ENCODE measurements at places on chromosomes 12 and 14.

DNA sequence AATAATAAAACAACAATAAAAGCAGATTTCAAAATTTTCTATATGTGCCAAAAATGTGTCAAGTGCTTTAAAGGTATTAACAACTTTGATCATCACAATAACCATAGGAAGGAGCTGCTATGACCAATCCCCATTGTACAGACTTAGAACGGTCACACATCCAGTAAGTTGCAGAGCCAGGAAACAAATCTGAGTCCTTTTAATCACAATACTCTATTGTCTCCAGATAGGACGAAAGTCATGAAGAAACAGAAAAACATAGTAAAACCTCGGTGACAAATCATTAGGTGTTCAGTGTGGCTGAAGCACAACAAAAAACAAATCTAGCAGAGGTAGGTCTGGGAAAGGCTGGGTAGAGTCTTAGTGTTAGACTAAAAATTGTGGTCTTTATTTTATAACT is 178.8 kb downstream of the GRIP1 start:
- DNase-seq, result no peak
- H3K27me3 ChIP-seq, result no peaks in the 10 kb centered on the region
- no peak overlapping the region for H3K4me3 ChIP-seq

GRCh38 chr12:46371718-46372543 is 642 bp downstream of the SLC38A2 start:
- H3K27ac ChIP-seq, result peak overlapping the region; percentile 98
- H3K4me3 ChIP-seq, result peak overlapping the region; percentile 92
- peaks cover 41% of the 10 kb centered on the region for H3K4me1 ChIP-seq
- no peaks in the 10 kb centered on the region for H3K27me3 ChIP-seq
- peaks cover 43% of the 10 kb centered on the region for H3K36me3 ChIP-seq

DNA sequence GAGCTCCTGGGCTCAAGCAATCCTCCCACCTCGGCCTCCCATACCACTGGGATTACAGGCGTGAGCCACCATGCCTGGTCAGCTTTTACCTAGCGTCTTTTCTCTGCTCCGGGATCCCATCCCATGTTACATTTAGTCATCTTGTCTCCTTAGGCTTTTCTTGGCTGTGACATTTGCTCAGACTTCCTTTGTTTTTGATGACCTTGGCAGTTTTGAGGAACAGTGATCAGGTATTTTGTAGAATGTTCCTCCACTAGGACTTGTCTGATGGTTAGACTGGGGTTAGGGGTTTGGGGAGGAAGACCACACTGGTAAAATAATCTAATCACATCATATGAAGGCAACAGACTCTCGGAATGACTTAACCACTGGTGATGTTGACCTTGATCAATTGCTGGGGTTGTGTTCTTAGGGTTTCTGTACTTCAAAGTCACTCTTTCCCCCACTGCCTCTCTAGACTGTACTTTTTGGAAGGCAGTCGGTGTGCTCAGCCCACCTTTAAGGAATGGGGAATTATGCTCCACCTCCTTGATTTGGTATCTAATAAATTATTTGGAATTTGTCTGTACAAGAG is 48.4 kb downstream of the RIN3 start:
- H3K27me3 ChIP-seq, result no peaks in the 10 kb centered on the region
- H3K27ac ChIP-seq, result no peak overlapping the region
- H3K4me3 ChIP-seq, result no peak overlapping the region
- DNase-seq, result no peak
- H3K36me3 ChIP-seq, result peaks cover 22% of the 10 kb centered on the region

DNA sequence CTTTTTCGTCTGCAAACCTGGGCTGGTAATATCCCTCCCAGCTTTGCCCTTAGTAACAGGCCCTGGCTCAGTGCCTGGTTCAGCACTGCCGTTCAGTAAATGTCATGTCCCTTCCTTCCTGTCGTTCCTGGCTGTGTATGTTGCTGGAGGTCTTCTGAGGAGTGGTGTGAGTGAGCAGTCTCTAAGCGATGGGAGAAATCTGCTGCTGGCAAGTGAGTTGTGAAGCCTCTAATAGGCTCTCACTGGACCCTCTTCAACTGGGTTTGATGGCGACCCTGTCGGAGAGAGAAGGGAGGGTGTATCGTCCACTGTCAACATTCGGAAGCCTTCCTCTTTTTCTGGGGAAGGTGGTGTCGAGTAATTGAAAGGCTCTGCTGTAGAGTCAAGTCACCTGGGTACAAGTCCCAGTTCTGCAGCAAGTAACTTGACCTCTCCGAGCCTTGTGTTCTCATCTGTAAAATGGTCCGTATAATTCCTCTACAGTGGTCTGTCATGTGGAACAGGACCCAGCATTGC is 62.8 kb downstream of the HRK start:
- peak overlapping the region; percentile 84 for H3K4me3 ChIP-seq
- H3K36me3 ChIP-seq, result no peaks in the 10 kb centered on the region
- H3K27me3 ChIP-seq, result no peaks in the 10 kb centered on the region
- H3K27ac ChIP-seq, result peak overlapping the region; percentile 94
- DNase-seq, result no peak

DNA sequence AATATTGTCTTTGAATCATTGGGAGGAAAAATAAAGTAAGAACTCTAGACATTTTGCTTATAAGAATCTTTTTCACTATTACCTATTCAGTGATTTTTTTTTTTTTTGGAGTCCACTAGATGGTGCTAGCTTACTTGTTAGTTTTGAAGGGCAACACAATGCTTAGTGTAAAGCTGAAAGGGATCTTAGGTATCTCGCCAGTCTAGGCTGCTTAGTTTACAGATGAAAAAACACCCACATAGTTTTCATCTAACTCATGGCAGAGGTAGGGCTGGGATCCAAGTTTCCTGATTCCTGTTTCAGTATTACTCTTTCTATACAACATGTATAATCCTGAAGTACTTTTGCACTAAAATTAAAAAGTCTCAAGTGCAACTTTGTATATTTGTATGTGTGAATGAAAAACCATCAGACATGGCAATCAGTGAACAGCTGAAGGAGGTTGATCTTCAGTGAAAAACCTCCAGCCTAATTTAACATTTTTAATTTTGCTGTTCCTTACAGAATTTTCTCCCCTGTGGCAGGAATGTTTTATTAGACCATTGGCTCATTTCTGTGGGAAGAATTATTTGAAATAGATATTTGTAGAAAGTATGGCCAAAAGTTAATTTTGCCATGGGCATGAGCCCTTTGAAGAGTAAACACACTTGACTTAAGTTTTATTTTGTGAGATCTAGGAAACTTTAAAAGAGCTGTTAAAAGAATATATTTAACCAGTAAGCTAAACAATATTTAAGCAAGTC is 40.7 kb downstream of the LRRIQ1 start:
- H3K36me3 ChIP-seq, result no peaks in the 10 kb centered on the region
- H3K27ac ChIP-seq, result no peak overlapping the region
- DNase-seq, result no peak
- H3K4me1 ChIP-seq, result no peaks in the 10 kb centered on the region
- H3K27me3 ChIP-seq, result no peaks in the 10 kb centered on the region

- peaks cover 73% of the 10 kb centered on the region for H3K4me1 ChIP-seq
- peak overlapping the region; percentile 91 for H3K27ac ChIP-seq
- DNase-seq, result peak; percentile 76
- H3K36me3 ChIP-seq, result no peaks in the 10 kb centered on the region
Measured at GRCh38 chr14:104973385-104974145, 4.6 kb downstream of the AHNAK2 start.

- H3K4me3 ChIP-seq, result no peak overlapping the region
- H3K27ac ChIP-seq, result no peak overlapping the region
- peaks cover 9% of the 10 kb centered on the region for H3K36me3 ChIP-seq
- no peaks in the 10 kb centered on the region for H3K4me1 ChIP-seq
- no peaks in the 10 kb centered on the region for H3K27me3 ChIP-seq
Measured at GRCh38 chr12:45827974-45828373, 98.5 kb downstream of the ARID2 start.

DNA sequence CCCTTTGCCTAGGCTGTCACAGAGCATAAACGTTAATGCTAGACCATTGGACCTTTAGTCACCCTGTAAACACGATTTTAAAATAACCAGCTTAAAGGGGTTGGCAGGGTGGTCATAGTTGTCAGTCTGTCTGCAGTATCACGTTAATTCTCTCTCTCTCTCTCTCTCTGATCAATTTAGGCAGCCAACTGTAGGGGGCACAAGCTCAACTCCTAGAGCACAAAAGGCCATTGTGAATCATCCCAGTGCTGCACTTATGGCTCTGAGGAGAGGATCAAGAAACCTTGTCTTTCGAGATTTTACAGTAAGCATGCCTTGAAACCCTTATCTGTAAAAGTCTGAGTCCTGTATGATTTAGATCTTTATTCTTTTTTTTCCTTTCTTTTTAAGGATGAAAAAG is 97.1 kb downstream of the SCAF11 start:
- no peak for DNase-seq
- no peak overlapping the region for H3K27ac ChIP-seq
- peaks cover 63% of the 10 kb centered on the region for H3K36me3 ChIP-seq
- no peaks in the 10 kb centered on the region for H3K4me1 ChIP-seq

- no peaks in the 10 kb centered on the region for H3K27me3 ChIP-seq
- peaks cover 89% of the 10 kb centered on the region for H3K36me3 ChIP-seq
- no peaks in the 10 kb centered on the region for H3K4me1 ChIP-seq
- no peak for DNase-seq
Measured at GRCh38 chr12:104095289-104095688, 31.0 kb downstream of the HCFC2 start.

- DNase-seq, result no peak
- no peak overlapping the region for H3K4me3 ChIP-seq
- peaks cover 7% of the 10 kb centered on the region for H3K36me3 ChIP-seq
Measured at GRCh38 chr12:125092872-125093680, 27.8 kb downstream of the AACS start.

DNA sequence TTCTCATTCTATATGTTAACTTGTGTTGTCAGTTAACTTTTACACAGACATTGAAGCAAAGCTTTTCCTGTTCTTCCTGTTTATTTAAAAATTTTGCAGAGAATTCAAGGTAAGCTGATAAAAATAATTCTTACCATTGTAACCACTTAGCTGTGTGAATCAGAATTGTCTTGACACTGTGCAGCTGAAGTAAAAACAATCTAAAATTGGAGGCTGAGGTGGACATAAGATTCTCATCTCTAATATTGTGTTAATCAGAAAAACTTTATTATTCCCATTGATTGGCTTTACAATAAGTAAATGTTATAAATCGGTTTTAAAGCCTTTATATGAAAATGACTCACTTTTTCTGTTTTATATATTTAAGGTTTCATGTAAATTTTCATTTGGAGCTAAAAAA is 240.3 kb upstream of the PLEKHG7 start:
- no peaks in the 10 kb centered on the region for H3K36me3 ChIP-seq
- no peak overlapping the region for H3K4me3 ChIP-seq
- H3K27me3 ChIP-seq, result no peaks in the 10 kb centered on the region
- no peak overlapping the region for H3K27ac ChIP-seq
- peaks cover 6% of the 10 kb centered on the region for H3K4me1 ChIP-seq

DNA sequence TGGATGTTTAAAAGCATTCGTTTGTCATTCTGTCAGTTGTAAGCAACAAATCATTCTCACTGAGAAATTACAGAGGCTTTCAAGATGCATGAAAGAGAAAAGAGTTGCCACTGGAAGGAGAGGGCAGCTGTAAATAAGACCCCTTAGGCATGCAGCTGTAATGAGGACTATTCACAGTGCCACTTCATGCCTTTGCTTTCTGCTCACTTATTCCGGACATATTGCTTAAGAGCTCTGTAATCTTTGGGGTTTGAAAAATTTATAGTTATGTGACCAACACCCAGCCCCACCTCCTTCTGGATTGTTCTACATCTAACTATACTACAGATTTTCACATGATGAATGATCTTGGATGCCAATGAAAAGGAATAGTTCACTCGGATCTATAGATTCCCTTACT is 194.8 kb upstream of the DCN start:
- no peaks in the 10 kb centered on the region for H3K27me3 ChIP-seq
- peaks cover 8% of the 10 kb centered on the region for H3K4me1 ChIP-seq
- no peak overlapping the region for H3K27ac ChIP-seq
- DNase-seq, result no peak
- no peaks in the 10 kb centered on the region for H3K36me3 ChIP-seq

- H3K4me3 ChIP-seq, result no peak overlapping the region
- DNase-seq, result no peak
- H3K27ac ChIP-seq, result no peak overlapping the region
- H3K36me3 ChIP-seq, result no peaks in the 10 kb centered on the region
- no peaks in the 10 kb centered on the region for H3K27me3 ChIP-seq
- H3K4me1 ChIP-seq, result no peaks in the 10 kb centered on the region
Measured at GRCh38 chr14:78142998-78143397, 27.2 kb upstream of the NRXN3 start.

GRCh38 chr12:127125607-127126259 is 1141.2 kb upstream of the TMEM132C start:
- H3K27ac ChIP-seq, result no peak overlapping the region
- H3K4me3 ChIP-seq, result no peak overlapping the region
- no peaks in the 10 kb centered on the region for H3K4me1 ChIP-seq
- no peaks in the 10 kb centered on the region for H3K36me3 ChIP-seq
- peaks cover 3% of the 10 kb centered on the region for H3K27me3 ChIP-seq
- no peak for DNase-seq

- H3K4me1 ChIP-seq, result peaks cover 20% of the 10 kb centered on the region
- no peak overlapping the region for H3K27ac ChIP-seq
- no peak overlapping the region for H3K4me3 ChIP-seq
- H3K36me3 ChIP-seq, result no peaks in the 10 kb centered on the region
- H3K27me3 ChIP-seq, result no peaks in the 10 kb centered on the region
- no peak for DNase-seq
Measured at GRCh38 chr14:52329678-52330369, 15.7 kb downstream of the PTGER2 start.

DNA sequence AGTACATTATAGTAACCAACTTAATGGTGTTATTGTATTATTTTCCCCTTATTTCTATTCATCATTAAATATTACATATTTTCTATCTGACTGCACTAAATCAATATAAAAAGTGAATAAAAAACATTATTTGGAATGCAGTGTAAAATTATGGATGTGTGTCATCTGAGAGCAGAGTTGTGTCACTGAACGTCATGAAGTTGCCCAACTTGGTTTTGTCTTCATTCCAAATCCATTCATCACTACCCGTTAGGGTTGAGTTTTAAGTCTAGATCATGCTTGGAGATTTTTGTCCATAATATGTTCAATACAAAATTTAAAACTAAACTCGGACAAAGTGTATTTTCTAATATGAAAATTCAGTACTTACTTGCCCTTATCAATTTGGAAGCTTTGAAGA is 16.1 kb downstream of the KLRF1 start:
- no peaks in the 10 kb centered on the region for H3K27me3 ChIP-seq
- no peaks in the 10 kb centered on the region for H3K4me1 ChIP-seq
- no peak overlapping the region for H3K27ac ChIP-seq
- H3K36me3 ChIP-seq, result no peaks in the 10 kb centered on the region
- no peak overlapping the region for H3K4me3 ChIP-seq
- no peak for DNase-seq

GRCh38 chr14:51657762-51658161 is 6.1 kb downstream of the FRMD6 start:
- DNase-seq, result no peak
- no peak overlapping the region for H3K27ac ChIP-seq
- no peak overlapping the region for H3K4me3 ChIP-seq
- H3K27me3 ChIP-seq, result peaks cover 4% of the 10 kb centered on the region

- H3K36me3 ChIP-seq, result peaks cover 8% of the 10 kb centered on the region
- no peaks in the 10 kb centered on the region for H3K4me1 ChIP-seq
- no peak for DNase-seq
- H3K4me3 ChIP-seq, result no peak overlapping the region
- H3K27ac ChIP-seq, result no peak overlapping the region
Measured at GRCh38 chr14:63523735-63524426, 19.3 kb downstream of the PPP2R5E start.

GRCh38 chr14:101360054-101360911 is 201.0 kb upstream of the DIO3 start:
- no peaks in the 10 kb centered on the region for H3K36me3 ChIP-seq
- no peak for DNase-seq
- peaks cover 20% of the 10 kb centered on the region for H3K4me1 ChIP-seq
- no peaks in the 10 kb centered on the region for H3K27me3 ChIP-seq
- no peak overlapping the region for H3K4me3 ChIP-seq

Data from upper lobe of right lung (tissue), 1 donor.